ENCODE measurements at places on chromosomes 6 and 20. TPM values are rescaled to one million over a fixed set of nuclear protein-coding genes. Genes with fewer than 3 reads are reported as not detected.

The TBC1D32 gene
- total RNA-seq = 4.8 TPM

The FAM209A gene
- total RNA-seq = 0.15 TPM

The BNIP5 gene
- total RNA-seq = not detected

The TGM3 gene
- total RNA-seq = not detected

The MYLIP gene
- 4.0 TPM for total RNA-seq

The LBP gene
- not detected for total RNA-seq

The CDSN gene
- not detected for total RNA-seq

The CPNE5 gene
- not detected for total RNA-seq

DNA sequence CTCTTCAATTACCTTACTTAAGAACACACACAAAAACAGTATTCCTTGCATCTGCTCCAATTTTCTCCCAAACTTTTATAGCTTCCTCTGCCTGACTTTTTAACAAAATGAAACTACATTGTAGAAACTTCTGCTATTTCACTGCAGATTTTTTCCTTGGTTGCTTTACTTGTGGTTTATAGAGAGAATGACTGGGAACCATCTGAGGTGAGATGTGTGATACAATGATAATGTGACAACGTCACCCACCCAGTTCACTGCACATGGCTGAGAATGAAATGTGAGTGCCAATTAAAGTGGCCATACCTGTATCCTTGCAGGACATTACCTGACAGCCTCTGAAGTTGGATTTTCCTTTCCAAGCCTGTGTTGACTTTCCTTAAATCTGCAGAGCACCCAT, 258.4 kb downstream of the CD83 start:
- H3K27ac ChIP-seq = no peak overlapping the region
- no peaks in the 10 kb centered on the region for H3K4me1 ChIP-seq
- H3K4me3 ChIP-seq = no peak overlapping the region

GRCh38 chr20:32336918-32337347, 21.2 kb upstream of the ASXL1 start:
- peaks cover 47% of the 10 kb centered on the region for H3K4me1 ChIP-seq
- DNase-seq = peak; percentile 86
- no peaks in the 10 kb centered on the region for H3K27me3 ChIP-seq
- H3K36me3 ChIP-seq = peaks cover 3% of the 10 kb centered on the region
- H3K4me3 ChIP-seq = no peak overlapping the region

DNA sequence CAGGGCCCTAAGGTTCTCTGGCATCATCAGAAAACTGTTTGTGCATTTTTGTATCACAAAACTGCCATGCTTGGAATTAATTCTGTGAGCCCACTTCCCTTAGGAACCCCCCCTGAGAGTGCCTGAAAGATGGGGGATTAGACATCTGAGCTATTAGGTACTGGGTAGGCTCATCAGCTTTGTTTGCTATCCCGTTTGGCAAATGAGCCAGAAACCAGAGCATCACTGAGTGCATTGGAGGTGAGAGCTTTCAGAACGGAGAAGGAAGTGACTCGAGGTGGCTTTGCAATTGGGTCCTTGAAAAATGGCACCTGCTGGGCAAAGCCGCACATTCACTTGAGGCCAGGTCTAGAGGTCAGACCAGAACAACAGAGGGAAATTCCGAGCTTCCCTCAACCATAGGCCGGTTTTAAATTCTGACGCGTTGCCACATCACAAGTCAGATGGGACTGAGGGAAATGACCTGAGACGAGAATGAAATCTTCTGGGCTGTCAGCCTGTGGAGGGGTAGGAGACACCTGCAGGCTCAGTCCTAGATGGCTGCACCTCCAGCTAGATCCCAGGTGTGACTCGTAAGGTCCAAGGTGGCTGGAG, 8.4 kb upstream of the GLP1R start:
- no peak overlapping the region for H3K27ac ChIP-seq
- H3K4me1 ChIP-seq = no peaks in the 10 kb centered on the region
- no peak overlapping the region for H3K4me3 ChIP-seq
- peaks cover 36% of the 10 kb centered on the region for H3K27me3 ChIP-seq

DNA sequence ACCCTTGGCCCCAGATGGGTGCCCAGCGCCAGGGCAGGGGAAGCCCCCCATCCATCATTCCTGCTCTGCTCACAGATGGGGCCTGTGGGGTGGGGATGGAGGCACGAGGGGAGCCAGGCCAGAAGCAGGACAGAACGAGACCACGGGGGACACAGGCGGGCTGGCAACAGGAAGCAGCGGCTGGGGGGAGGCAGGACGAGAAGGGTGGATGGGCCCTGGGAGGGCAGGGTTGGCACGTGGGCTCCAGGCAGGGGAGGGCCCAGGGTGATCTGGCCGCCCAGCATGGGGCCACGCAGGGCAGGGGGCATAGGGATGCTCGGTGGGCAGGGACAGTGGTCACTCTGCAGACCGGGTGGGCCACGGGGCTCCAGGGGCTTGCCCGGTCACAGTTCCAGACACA, 41.6 kb downstream of the KCNQ2 start:
- H3K36me3 ChIP-seq = no peaks in the 10 kb centered on the region
- H3K27ac ChIP-seq = no peak overlapping the region
- peaks cover 22% of the 10 kb centered on the region for H3K27me3 ChIP-seq
- no peak overlapping the region for H3K4me3 ChIP-seq
- no peak for DNase-seq
- no peaks in the 10 kb centered on the region for H3K4me1 ChIP-seq

- peaks cover 4% of the 10 kb centered on the region for H3K36me3 ChIP-seq
- peak; percentile 72 for DNase-seq
- peaks cover 34% of the 10 kb centered on the region for H3K4me1 ChIP-seq
- no peaks in the 10 kb centered on the region for H3K27me3 ChIP-seq
- H3K27ac ChIP-seq = peak within 1 kb of the TSS; percentile 81
Observed at GRCh38 chr20:346640-347316, at the start of gene NRSN2. TSS of gene NRSN2 (plus strand) at chr20:347111. CDS start at chr20:349644, 2,533 bp downstream.

GRCh38 chr6:53302678-53303360, 45.9 kb downstream of the ELOVL5 start:
- no peak overlapping the region for H3K27ac ChIP-seq

- H3K4me1 ChIP-seq = no peaks in the 10 kb centered on the region
- H3K27me3 ChIP-seq = no peaks in the 10 kb centered on the region
- no peak overlapping the region for H3K27ac ChIP-seq
- no peak for DNase-seq
Observed at GRCh38 chr6:167946007-167946406, 51.5 kb upstream of the KIF25 start.

- peaks cover 16% of the 10 kb centered on the region for H3K27me3 ChIP-seq
- DNase-seq = no peak
- H3K4me3 ChIP-seq = no peak overlapping the region
Observed at GRCh38 chr20:45479822-45480221, 10.3 kb downstream of the WFDC2 start.

- no peaks in the 10 kb centered on the region for H3K27me3 ChIP-seq
- H3K4me1 ChIP-seq = peaks cover 2% of the 10 kb centered on the region
- peaks cover 74% of the 10 kb centered on the region for H3K36me3 ChIP-seq
- H3K27ac ChIP-seq = no peak overlapping the region
- peak; percentile 47 for DNase-seq
Observed at GRCh38 chr6:151430886-151431285, 21.0 kb downstream of the RMND1 start.

- no peak for DNase-seq
- H3K27ac ChIP-seq = no peak overlapping the region
- no peaks in the 10 kb centered on the region for H3K4me1 ChIP-seq
Observed at GRCh38 chr6:47741807-47742206, 40.0 kb upstream of the OPN5 start.

- no peak overlapping the region for H3K27ac ChIP-seq
- DNase-seq = peak; percentile 85
- H3K27me3 ChIP-seq = peaks cover 25% of the 10 kb centered on the region
- peaks cover 16% of the 10 kb centered on the region for H3K4me1 ChIP-seq
- H3K4me3 ChIP-seq = peak overlapping the region; percentile 65
- H3K36me3 ChIP-seq = no peaks in the 10 kb centered on the region
Observed at GRCh38 chr6:28474441-28475219, 31.3 kb upstream of the ZSCAN23 start.

Data from HepG2 (cell line).